SJCRH30 (cell line): ENCODE measurements at places on chromosomes 7 and 10. TPM values are rescaled to one million over a fixed set of nuclear protein-coding genes. Genes with fewer than 3 reads are reported as not detected.
A peak's percentile ranks its signal among the peaks of the same experiment; 100 is the strongest.

- DNase-seq, result no peak
- peaks cover 15% of the 10 kb centered on the region for H3K4me1 ChIP-seq
- H3K27me3 ChIP-seq, result no peaks in the 10 kb centered on the region
- 0 out of 2 replicates have a peak, but pooled peaks cover 2% of the 10 kb centered on the region for H3K36me3 ChIP-seq
- no peak overlapping the region for H3K4me3 ChIP-seq
These were observed 46.6 kb downstream of the HERPUD2 start for GRCh38 chr7:35648367-35648766.

- H3K4me1 ChIP-seq, result no peaks in the 10 kb centered on the region
- no peak for DNase-seq
- no peaks in the 10 kb centered on the region for H3K36me3 ChIP-seq
- no peak overlapping the region for H3K4me3 ChIP-seq
These were observed 502.8 kb downstream of the REEP3 start for GRCh38 chr10:64023926-64024470.

HACD1 gene
- 6.8 and 8.7 TPM in 2 replicates for total RNA-seq

GPR15LG gene
- total RNA-seq, result not detected in 2 replicates

- H3K4me1 ChIP-seq, result no peaks in the 10 kb centered on the region
- H3K36me3 ChIP-seq, result no peaks in the 10 kb centered on the region
- no peak overlapping the region for H3K27ac ChIP-seq
These were observed 24.9 kb downstream of the SFR1 start for GRCh38 chr10:104146882-104147281.

IKZF1 gene
- not detected in 2 replicates for total RNA-seq

- no peak overlapping the region for H3K4me3 ChIP-seq
- H3K27me3 ChIP-seq, result no peaks in the 10 kb centered on the region
- H3K27ac ChIP-seq, result no peak overlapping the region
- peaks cover 55% of the 10 kb centered on the region for H3K4me1 ChIP-seq
- H3K36me3 ChIP-seq, result no peaks in the 10 kb centered on the region
These were observed 245.3 kb downstream of the KCNMA1 start for GRCh38 chr10:77392236-77392721.

GRCh38 chr10:126759531-126759930 is 89.0 kb upstream of the C10orf90 start:
- no peaks in the 10 kb centered on the region for H3K36me3 ChIP-seq
- H3K27ac ChIP-seq, result no peak overlapping the region

DNA sequence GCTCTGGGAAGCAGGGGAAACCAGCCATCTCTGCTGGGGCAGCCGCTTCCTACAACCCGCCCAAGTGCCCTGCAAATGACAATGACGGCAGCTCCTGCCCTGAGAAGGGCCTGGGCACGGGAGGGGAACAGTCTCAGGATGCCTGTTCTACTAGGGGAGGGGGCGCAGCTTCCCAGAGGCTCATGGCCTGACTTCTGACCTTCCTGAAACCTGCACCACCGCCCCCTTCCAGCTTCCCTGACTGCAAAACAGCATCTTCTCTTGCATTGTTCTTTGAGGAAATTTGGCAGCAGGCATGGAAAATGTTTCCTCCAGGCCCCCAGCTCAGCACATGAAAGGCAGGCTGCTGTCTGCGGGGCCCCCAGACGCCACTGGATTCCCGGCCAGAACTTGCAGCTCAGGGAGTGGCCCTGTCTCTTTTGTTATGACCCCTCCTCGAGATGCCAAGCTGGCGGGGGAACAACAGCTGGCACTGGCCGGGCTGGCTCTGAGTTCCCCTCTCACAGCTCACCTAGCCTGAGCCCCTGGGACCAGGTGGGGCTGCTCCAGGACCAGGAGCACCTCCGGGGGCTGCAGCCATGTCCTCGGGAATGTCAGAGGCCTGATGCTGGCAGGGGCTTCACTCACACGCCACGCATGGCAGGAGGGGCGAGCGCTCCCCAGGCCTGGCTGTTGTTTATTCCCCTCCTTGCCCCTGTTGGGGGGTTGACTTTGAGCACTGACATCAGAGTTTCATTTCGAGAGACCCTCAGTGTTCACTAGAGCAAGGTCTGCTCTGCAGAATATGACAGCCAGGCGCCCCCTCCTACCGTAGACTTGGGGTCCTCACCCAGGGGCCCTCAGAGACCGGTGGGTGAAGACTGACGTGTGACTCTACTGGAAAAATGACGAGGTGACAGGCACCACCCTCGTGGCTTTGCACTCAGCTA is 62.7 kb downstream of the CALML3 start:
- H3K36me3 ChIP-seq, result no peaks in the 10 kb centered on the region
- H3K4me1 ChIP-seq, result peaks cover 71% of the 10 kb centered on the region
- no peak for DNase-seq
- no peaks in the 10 kb centered on the region for H3K27me3 ChIP-seq

AOAH gene
- 0.10 and 1.3 TPM in 2 replicates for total RNA-seq

DNA sequence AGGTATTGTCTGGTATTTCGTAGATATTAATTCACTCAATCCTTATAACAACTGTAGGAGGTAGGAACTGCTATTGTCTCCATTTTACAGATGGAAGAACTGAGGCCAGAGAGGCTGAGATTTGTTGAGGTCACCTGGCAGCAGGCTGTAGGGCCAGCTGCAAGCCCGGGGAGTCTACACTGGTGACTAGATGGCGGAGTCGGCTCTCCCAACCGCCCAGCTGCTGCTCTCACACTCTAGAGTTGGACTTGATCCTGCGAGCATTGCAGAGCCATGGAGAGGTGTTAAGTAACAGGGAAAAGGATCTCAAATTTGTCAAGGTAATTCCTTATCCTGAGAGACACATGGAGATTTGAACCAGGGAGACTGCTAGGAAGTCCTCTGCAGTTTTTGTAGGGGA is 124.1 kb downstream of the CAMK1D start:
- no peak overlapping the region for H3K27ac ChIP-seq
- no peaks in the 10 kb centered on the region for H3K4me1 ChIP-seq
- no peaks in the 10 kb centered on the region for H3K27me3 ChIP-seq
- no peaks in the 10 kb centered on the region for H3K36me3 ChIP-seq

GRCh38 chr10:93481637-93482144 is 443 bp downstream of the MYOF start:
- H3K27me3 ChIP-seq, result no peaks in the 10 kb centered on the region
- H3K4me3 ChIP-seq, result peak overlapping the region; percentile 61
- no peaks in the 10 kb centered on the region for H3K4me1 ChIP-seq
- H3K27ac ChIP-seq, result peak overlapping the region; percentile 31; the same call in 1 of the 2 replicates
- H3K36me3 ChIP-seq, result no peaks in the 10 kb centered on the region
- no peak for DNase-seq

- H3K27ac ChIP-seq, result no peak overlapping the region
- DNase-seq, result peak; percentile 67
- no peaks in the 10 kb centered on the region for H3K27me3 ChIP-seq
These were observed 70.6 kb downstream of the NEURL1 start for GRCh38 chr10:103564116-103564501.

- no peak overlapping the region for H3K27ac ChIP-seq
- H3K4me1 ChIP-seq, result no peaks in the 10 kb centered on the region
- no peak overlapping the region for H3K4me3 ChIP-seq
These were observed 138.7 kb upstream of the PCLO start for GRCh38 chr7:83301416-83301815.

GNAT3 gene
- not detected in 2 replicates for total RNA-seq

- H3K4me3 ChIP-seq, result no peak overlapping the region
- no peaks in the 10 kb centered on the region for H3K27me3 ChIP-seq
- peak; percentile 58 for DNase-seq
- H3K27ac ChIP-seq, result no peak overlapping the region
- H3K4me1 ChIP-seq, result no peaks in the 10 kb centered on the region
These were observed 229.0 kb downstream of the STK31 start for GRCh38 chr7:23938937-23939552.

GRCh38 chr7:150620617-150621371 is 11.4 kb downstream of the GIMAP6 start:
- no peak for DNase-seq
- H3K36me3 ChIP-seq, result no peaks in the 10 kb centered on the region
- no peak overlapping the region for H3K27ac ChIP-seq
- no peak overlapping the region for H3K4me3 ChIP-seq
- H3K27me3 ChIP-seq, result peaks cover 8% of the 10 kb centered on the region

- no peak overlapping the region for H3K27ac ChIP-seq
- H3K36me3 ChIP-seq, result no peaks in the 10 kb centered on the region
- DNase-seq, result no peak
- H3K27me3 ChIP-seq, result no peaks in the 10 kb centered on the region
- no peak overlapping the region for H3K4me3 ChIP-seq
These were observed 170.9 kb upstream of the CDK1 start for GRCh38 chr10:60607372-60607771.

- no peak for DNase-seq
- H3K4me3 ChIP-seq, result no peak overlapping the region
- no peaks in the 10 kb centered on the region for H3K4me1 ChIP-seq
- H3K27me3 ChIP-seq, result no peaks in the 10 kb centered on the region
- no peak overlapping the region for H3K27ac ChIP-seq
These were observed 121.6 kb upstream of the KLF6 start for GRCh38 chr10:3906511-3907111.
